ENCODE measurements at places on chromosomes 11 and 22.

- no peak for DNase-seq
Observed at GRCh38 chr11:65611028-65611757, 2.8 kb downstream of the MAP3K11 start.

- no peak for DNase-seq
Observed at GRCh38 chr22:23909296-23909898, 15.2 kb downstream of the MIF start.

DNA sequence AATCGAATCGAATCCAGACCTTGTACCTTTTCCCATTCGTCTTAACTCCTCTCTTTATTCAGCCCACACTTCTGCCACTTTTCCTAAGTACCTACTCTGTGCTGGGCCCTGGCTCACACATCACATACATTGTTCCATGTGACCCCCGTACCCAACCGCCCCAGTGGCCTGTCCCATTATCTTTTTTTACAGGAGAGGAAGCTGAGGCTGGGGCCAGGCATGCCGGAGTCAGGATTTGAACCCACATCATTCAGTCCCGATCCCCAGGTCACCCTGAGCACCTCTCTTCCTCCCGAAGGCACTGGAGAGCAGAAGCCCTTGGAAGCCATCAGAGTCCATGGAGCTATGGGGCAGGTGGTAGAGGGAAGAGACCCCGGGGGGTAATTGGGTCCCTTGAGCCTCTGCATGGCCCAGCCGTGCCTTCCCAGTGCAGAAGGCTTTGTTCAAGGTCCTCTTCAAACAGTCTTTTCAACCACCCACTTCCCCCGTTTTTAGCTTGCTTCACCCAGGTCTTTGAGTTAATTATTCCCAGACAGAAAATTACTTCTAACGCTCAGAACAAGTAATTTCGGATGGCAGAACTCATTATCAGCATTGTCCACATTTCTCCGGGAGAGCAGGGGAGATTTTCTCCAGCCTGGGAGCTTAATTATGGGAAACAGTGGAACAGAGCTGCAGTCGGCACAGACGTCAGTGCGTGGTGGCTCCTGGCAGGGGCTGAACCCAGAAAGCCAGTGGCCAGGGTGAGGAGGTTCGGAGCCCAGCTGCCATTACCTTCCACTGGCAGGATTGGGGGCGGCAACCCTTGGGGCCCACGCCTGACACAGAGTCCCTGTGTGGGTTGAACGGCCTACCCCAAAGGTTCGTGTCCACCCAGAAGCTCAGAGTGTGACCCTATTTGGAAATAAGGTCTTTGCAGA lies 82.4 kb upstream of the RTL6 start:
- DNase-seq = no peak

DNA sequence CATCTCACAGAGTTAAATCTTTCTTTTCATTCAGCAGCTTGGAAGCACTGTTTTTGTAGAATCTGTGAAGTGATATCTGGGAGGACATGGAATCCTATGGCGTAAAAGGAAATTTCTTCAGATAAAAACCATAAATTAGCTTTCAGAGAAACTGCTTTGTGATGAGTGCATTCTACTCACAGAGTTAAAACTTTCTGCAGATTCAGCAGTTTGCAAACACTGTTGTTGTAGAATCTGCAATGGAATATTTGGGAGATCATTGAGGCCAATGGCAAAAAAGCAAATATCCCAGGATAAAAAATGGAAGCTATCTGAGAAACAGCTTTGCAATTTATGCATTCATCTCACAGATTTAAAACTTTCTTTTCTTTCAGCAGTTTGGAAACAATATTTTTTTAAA lies 180.6 kb downstream of the OR4A47 start:
- DNase-seq = no peak

- DNase-seq = no peak
Observed at GRCh38 chr11:126704096-126704495, 296.5 kb downstream of the KIRREL3 start.

All from activated CD4-positive, alpha-beta T cell treated with anti-CD3 and anti-CD28 coated beads, Interleukin-2, amount 50 U/mL, for 24 hours (primary cell).